D721Med (cell line): ENCODE measurements at places on chromosomes 7 and 10.

- DNase-seq, result no peak
These were observed 141.3 kb upstream of the ANK3 start for GRCh38 chr10:60531006-60531405.

DNA sequence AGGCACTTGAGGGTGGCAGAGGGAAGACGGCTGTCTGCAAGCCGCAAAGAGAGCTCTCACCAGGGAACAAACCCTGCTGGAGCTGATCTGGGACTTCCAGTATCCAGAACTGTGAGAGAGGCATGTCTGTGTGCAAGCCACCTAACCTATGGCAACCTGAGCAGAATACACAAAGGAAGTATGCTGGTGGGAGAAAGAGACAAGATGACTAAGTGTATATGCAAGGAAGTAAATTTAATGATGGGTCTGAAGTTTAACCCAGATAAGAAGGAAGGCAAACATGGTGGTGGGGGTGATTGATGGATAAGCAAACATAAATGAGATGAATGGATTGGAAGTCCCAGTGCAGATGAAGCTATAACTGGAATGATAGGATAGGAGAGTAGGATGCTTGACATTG is 293.3 kb downstream of the TWIST1 start:
- DNase-seq, result no peak

DNA sequence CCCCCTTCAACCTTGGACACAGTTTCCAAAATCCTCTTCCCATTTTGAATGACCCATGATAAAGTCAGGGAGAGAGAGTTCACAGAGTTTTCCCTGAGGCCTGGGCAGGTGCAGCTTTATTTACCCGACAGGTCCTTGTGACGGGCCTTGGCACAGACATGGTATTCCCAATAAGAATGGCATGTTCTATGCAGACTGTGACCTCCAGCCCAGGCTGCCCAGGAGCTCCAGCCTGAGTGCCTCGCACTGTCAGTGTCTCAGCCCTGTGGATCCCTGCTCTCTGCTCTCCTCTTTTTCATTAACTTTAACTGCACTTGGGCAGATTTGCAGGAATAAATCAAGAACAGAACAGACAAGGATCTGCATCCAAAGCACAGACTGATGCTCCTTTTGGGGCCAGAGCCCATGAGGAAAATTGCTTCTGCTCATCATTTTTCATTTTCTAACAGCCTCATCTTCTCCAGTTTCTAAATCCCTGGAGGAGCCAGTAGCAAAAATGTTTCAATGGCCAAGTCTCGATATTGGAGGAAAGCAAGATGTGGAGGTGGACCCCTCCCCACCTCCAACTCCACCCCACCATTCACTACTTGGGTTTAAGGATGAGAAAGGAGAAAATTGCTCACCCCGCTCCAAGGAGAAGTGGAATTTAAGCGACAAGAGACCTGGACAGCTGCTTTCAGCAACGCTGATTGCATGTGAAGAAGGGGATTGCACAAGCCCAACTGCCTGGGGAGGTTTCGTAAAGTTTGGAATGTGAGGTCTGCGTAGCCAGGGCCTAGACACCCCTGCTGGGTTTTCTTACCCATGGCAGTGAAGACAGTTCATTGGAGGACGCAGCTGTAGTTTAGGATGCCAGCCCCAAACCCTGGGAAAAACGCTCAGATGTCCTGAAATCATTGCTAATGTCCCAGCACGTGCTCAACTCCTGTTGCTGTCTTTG is 225.9 kb downstream of the WDR11 start:
- DNase-seq, result no peak

DNA sequence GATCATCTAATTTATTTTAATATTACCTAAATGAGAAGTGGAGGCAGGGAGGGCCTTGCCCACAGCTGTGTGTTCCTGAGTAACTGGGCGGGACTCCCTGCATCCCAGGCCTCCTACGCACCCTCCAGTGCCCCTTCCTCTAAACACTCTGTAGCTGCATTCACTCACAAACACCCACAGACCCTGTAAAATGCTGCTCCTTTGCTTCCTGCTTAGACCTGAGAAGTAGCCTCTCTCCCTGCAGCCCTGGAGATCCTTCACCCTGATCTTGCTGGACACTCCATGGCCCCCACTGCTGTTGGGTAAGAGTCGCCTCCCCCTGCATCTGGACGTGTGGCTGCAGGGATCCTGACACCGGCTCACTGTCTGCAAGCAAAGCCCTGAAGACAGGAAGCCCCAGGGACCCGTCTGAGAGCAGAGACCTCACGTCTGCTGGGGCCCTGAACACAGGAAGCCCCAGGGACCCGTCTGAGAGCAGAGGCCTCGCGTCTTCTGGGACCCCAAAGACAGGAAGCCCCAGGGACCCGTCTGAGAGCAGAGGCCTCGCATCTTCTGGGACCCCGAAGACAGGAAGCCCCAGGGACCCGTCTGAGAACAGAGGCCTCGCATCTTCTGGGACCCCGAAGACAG is 589.8 kb downstream of the DNAJB6 start:
- no peak for DNase-seq

DNA sequence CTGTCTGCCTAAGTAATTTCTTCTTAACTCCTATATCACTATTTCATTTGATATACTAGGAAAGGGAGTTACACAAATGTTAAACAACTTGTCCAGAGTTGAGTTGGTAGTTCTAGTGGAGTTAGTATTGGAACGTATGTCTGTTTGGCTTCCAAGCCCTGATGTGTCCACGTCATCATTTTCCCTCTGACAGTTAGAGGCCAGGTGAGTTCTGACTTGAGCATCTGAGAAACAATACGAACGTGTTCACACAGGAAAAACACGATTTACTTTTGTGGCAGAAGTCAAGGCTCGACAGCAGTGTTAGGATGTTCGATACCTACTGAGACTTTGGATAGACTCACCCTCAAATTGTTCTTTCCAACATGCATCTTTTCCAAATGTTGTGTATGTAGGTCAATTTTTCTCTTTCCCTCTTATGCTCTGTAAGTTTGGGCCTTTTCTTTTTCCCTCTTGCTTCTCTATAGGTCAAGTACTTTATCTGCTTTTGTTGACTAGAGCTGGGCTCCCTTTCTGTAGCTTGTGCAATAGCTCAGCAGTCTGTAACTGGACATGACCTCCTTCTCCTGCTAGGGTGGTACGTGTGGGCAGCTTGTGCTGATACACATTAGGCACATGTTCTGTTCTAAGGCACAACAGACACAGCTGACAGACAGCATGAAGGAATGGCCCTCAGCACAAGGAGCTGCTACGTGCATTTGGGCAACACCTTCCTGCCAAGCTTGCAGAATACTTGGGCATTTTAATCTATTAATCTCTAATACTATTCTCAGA is 222.9 kb downstream of the PTEN start:
- DNase-seq, result no peak

DNA sequence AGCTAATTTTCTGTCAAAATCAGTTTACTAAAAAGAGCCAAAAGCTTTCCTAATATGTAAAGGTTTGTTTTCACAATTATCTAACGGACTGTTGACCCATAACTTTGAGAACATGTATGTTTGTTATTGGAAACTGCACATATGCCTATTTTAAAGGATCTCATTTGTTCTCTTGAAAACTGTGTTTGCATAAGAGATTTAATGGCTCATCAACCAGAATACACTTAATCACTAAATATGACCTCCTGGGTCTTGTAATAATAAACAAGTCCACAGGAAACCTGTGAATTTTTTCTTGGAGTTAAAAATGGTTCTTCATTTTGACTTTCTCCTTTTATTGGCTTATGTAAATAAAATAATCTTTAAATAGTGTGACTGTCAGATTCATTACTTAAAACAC is 48.3 kb upstream of the STEAP1B start:
- no peak for DNase-seq

DNA sequence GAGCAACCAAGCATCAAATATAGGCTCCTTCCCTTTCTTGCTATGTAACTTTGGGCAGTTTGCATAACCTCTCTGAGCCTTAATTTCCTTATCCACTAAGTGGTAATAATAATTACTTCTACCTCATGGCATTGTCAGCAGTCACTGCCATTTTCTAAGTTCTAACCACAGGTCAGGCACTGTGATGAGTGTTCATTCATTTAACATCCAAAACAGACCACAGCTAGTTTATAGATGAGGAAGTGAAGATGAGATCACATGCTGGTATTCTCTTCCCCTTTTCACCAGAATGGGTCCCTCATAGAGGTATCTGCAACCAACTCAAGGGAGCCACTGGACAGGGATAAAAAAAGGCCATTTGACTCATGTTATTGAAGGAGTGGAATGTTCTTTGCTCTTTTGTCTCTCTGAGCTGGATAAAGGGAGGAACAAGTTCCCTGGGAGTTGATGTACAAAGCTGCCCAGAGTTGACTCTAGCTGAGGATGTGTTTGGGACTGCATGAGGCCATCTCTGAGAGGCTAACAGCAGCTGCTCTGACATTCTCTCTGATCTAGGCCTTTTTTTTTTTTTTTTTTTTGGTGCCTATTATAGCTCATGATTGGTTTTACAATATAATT is 65.0 kb downstream of the DNAJC12 start:
- no peak for DNase-seq

GRCh38 chr10:79357180-79357579 is 9.9 kb downstream of the PPIF start:
- DNase-seq, result no peak

DNA sequence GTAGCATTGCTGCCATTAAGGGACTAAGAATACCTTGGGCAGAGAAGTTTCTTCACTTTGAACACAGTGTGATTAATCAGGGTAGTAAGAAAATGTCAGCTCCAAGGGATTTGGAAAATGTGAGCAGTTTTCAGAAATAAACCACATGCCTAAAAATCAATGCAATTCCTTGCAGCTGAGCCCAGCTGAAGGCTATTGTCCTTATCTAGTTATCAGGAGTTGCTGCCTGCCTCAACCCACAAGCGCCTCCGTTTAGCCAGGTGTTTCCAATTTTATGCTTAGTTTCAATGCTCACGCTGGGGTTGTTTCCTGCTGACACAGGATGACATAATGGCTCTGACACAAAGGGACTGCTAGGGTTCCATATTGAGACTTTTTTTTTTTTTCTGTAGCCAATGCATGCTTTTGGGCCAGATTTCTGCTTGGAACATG is 132.3 kb upstream of the ANK3 start:
- DNase-seq, result no peak

DNA sequence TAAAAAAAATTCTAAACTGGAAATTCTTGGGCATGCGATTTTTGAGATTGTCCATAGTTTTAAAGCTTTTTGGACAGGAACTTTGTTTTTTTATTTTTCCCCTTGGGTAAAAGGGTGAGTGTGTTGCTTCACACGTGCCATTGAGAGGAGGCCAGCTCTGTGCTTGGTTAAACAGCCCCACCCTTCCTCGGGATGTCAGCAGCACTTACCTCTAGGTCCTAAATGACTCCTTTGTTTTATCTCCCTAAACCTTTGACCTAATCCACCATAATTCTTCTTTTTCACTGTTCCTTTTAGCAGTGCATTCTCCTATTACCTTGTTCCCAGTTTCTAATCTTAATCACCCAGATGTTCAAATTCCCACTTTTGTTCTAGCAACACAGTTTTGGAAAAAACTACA is 83.5 kb downstream of the SEMA3D start:
- DNase-seq, result no peak

- no peak for DNase-seq
These were observed 159.8 kb upstream of the ITGB1 start for GRCh38 chr10:33117816-33118215.

DNA sequence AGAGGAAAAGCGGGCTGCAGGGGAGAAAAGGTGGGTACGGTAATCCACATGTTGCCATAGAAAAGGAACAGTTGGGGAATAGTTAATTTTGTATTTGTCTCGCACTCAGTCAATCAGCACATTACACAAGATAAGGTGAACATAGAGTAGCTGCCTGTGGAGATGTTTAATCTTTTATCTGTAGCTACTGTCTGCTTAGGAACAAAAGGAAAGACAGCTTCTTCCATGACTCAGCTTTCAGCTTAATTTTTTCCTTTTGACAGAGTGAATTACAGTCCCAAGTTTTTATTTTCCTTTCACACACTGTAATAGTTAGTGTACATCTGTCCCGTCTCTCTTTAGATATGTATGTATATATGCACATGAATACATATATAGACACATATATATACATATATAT is 39.3 kb upstream of the PODXL start:
- no peak for DNase-seq

DNA sequence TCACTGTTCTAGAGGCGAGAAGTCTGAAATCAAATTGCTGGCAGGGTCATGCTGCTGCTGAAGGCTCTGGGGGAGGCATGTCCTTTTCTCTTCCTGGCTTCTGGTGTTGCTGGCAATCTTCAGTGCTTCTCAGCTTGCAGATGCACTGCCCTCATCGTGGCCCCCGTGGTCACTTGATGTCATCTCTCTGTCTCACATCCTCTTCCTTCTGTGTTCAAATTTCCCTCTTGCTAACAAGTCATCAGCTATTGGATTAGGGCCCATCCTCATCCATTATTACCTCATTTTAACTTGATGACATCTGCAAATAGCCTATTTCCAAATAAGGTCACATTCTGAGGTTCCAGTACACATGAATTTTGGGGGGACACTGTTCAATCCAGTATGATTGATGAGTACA is 36.6 kb upstream of the SRGN start:
- no peak for DNase-seq

DNA sequence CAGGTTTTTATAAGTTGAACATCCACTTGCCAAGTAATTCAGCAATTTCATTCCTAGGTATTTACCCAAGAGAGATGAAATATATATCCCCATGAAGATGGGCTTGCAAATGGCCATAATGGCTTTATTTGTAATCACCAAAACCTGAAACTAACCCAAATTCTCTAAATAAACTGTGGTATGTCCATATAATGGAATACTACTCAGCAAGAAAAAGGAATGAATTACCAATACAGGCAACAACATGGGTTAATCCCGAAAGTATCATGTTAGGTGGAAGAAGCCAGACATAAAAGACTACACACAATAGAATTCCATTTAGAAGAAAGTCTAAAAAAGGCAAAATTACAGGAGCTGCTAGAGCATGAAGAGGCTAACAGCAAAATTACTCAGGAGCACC is 101.4 kb upstream of the PPP2R2D start:
- no peak for DNase-seq

DNA sequence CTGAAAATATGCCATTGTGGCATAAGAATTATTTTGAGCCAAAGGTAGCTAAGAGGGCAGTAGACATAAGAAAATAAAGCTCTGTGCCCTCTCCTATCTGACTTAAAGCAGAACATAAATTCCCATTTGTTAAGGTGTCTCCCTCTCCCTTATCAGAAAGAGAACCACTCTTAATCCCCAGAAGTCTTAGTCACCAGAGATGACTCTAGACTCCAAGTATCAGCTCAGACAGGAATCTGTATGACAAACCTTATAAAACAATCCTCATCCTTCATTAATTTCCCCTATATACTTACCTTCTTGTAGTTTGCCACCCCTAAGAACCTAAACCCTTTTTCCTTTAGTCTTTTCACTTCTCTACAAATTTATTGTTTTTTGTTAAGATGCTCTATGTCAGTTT is 21.8 kb upstream of the PIP4K2A start:
- no peak for DNase-seq

DNA sequence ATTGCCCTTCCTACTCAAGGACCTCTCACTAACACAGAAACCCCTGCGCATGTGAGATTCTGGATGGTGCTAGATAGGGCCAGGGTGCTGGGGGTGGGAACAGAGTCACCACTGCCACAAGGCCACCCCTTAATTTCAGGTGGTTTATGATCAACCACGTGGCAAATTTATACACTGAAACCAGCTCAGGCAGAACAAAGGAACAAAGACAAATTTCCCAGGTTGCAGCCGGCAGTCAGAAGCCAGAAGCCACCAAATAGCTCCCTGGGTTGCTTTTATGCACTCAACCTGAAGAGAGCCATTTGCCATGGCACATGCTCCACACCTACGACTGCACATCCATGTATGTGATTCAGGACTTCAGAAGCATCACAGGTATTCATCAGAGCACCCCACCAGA is 2.5 kb downstream of the VOPP1 start:
- DNase-seq, result no peak

GRCh38 chr7:4549681-4550080 is 132.4 kb upstream of the FOXK1 start:
- no peak for DNase-seq
